Lung microvascular endothelial cell (primary cell): ENCODE measurements at places on chromosomes 11 and 22. TPM values are rescaled to one million over a fixed set of nuclear protein-coding genes. Genes with fewer than 3 reads are reported as not detected.

SCT gene
- total RNA-seq = not detected in 2 replicates

KCNJ1 gene
- total RNA-seq = under 0.01 and 0.22 TPM in 2 replicates

TCN2 gene
- total RNA-seq = 9.5 and 29.9 TPM in 2 replicates

MPZL3 gene
- total RNA-seq = 1.4 and 5.2 TPM in 2 replicates

SRSF8 gene
- total RNA-seq = 17.9 and 20.4 TPM in 2 replicates

NFAM1 gene
- total RNA-seq = not detected in 2 replicates

TRIM66 gene
- total RNA-seq = 2.2 and 4.0 TPM in 2 replicates

FOLR1 gene
- not detected in 2 replicates for total RNA-seq

NRIP3 gene
- 0.20 and 1.5 TPM in 2 replicates for total RNA-seq

POU2F3 gene
- total RNA-seq = under 0.01 TPM in 1 of 2 replicates, not detected in the other
